ENCODE measurements at places on chromosomes 2 and 18. TPM values are rescaled to one million over a fixed set of nuclear protein-coding genes. Genes with fewer than 3 reads are reported as not detected.

Gene KANSL3
- 28.2 TPM for total RNA-seq

Gene KCNF1
- total RNA-seq: 2.6 TPM

Gene PAX8
- 0.51 TPM for total RNA-seq

Gene PER2
- 2.1 TPM for total RNA-seq

Gene NPPC
- total RNA-seq: not detected

Gene SERPINE2
- total RNA-seq: 77.9 TPM

Gene ATP6V1B1
- 2.1 TPM for total RNA-seq

Gene ZNF892
- total RNA-seq: 7.3 TPM

Gene NMS
- total RNA-seq: not detected

Gene ASAP2
- 16.4 TPM for total RNA-seq

Gene CNTNAP5
- total RNA-seq: not detected

Gene ACOXL
- not detected for total RNA-seq

Gene ADD2
- 2.5 TPM for total RNA-seq

Gene TMEM17
- 1.3 TPM for total RNA-seq

Gene RGPD3
- 0.17 TPM for total RNA-seq

All from fibroblast of lung (primary cell).